ENCODE measurements at places on chromosomes 5 and 9.

DNA sequence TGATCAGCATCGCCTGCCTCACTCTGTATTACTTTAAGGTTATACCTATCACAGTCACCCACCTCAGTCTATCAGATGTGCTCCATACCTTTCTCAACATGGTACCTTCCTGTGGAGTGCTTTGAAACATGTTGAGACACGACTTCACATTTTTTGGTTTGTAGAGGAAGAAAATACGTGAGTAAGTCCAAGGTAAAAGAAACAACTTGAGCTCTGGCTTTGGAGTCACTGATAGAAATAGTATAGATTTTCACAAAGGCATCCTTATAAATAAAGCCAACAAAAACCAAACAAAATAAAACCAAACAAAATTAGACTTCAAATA, 77.5 kb upstream of the HMHB1 start:
- DNase-seq, result no peak

DNA sequence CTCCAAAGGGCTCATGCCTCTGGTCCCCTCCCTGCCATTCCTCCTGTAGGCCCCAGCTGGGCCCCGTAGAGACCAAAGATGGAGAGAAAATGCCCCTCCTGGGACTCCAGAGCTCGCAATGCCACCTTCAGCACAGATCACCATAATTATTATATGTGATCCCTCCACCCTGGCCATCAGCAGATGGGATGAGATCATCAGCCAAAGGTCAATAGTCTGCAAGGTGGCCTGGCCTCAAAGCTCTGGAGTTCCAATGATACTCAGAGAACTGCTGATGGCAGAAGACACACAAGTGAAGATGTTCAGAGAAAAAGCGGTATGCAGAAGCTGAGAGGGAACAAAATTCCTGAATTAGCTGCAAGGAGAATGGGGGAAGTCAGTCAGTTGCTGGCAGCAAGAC, 5.0 kb downstream of the RPP25L start:
- DNase-seq, result no peak

- DNase-seq, result no peak
Measured at GRCh38 chr5:103648086-103648485, 85.5 kb upstream of the NUDT12 start.

DNA sequence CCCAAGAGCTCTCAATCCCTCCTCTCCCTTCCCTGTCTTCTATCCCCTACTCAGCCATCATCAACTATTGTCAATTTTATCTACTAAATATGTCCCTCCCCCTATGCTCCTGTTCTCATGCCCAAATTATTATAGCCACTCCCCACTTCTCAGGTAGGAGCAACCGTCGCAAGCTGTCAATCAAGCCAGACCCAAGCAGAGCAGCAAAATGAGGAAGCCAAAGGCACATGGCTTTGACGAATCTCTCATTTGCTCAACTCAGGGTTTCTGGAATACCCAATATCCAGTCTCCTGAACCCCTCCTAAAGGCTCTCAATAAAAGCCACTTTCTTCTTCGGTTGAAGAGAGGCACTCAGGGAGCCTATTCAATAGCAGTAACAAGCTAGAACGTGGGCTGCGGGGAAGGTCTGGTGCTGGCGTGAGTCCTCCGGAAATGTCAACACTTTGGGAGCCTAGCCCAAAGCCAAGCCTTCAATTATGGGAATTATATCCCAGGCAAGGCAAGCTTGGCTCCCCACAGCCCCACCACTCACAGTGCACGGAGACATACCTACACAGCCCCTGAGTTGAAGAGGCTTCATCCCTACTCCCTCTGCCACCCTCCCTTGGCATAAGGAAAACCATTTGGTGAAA, 47.7 kb downstream of the SIL1 start:
- DNase-seq, result no peak

- DNase-seq, result no peak
Measured at GRCh38 chr5:116572350-116573278, 2.0 kb downstream of the SEMA6A start.

- DNase-seq, result no peak
Measured at GRCh38 chr5:146071171-146071570, 34.2 kb downstream of the PLAC8L1 start.

DNA sequence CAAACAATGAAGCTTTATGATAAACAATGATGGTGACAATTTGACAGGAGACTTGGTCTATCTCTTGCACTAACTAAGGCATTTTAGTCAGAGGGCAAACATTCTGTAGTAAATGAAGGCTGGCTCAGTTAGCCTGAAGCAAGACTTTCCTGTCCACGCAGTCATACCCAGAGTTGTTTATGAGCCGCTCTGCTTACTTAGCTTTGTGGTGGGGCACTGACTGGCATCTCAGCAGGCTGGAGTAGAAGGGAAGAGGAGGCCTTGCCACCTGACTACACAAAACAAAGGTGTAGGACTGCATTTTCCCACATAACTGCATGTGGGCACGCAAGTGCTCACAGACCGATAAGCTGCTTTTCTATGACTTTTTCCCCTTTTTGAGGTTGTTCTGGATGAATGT, 133.7 kb upstream of the EPB41L4A start:
- no peak for DNase-seq

- DNase-seq, result no peak
Measured at GRCh38 chr9:2242831-2243330, 227.7 kb downstream of the SMARCA2 start.

DNA sequence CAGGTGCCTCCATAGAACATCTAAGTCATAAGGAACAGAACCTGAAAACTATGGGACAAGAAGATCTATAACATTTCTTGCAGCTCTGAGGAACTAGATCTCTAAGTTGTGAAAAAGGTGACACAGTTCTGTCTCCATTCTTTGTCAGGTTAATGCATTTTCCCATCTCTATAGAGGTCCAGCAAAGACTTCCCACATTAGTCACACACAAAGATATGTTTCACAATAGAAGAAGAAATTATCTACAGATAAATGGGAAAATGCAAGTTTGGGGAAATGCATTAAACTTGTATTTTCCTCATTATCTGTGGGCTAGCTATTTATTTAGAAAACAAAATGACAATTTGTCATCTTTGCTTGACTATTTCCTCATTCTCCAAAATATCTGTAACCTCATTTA, 458.6 kb upstream of the PAPPA start:
- DNase-seq, result no peak

GRCh38 chr5:33582417-33582816, 141.7 kb downstream of the TARS1 start:
- no peak for DNase-seq

DNA sequence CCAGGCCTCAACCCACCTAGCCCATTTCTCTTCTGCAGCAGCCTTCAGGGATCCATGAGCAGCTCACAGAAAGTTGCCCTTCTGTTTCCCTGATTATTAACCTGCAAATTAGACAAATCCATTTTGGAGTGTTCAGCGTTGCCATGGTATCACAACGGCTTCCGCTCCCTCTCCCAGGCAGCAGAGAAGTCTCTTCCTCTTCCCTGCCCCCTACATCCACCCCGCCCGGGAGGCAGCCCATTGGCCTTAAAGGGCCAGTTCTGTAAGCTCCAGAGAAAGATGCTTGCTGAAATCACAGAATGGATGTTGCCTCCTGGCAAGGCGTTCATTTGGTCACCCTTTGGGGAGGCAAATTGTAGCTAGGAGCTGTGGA, 47.7 kb upstream of the BOD1 start:
- DNase-seq, result no peak

DNA sequence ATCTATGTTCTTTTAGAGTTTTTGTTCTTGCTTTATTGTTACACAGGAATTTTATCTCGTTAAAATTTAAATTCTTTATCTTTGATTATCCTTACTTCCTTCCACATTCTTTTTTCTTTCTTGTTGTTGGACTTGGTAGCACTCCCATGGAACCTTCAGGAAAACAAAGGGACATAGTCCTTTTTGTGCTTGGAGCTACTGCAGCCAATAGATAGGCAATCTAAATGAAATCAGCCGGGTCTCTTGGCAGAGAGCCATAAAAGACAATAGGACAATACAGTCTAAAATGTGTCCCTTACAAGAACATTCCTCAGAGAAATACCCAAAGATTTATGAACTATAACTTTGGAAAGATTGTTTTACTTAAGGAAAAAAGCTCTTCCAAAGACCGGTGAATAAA, 548.1 kb upstream of the C9orf72 start:
- DNase-seq, result no peak

GRCh38 chr5:62741761-62742160, 163.1 kb downstream of the LRRC70 start:
- DNase-seq, result no peak

- DNase-seq, result no peak
Measured at GRCh38 chr5:53928641-53929040, 368.2 kb downstream of the NDUFS4 start.

DNA sequence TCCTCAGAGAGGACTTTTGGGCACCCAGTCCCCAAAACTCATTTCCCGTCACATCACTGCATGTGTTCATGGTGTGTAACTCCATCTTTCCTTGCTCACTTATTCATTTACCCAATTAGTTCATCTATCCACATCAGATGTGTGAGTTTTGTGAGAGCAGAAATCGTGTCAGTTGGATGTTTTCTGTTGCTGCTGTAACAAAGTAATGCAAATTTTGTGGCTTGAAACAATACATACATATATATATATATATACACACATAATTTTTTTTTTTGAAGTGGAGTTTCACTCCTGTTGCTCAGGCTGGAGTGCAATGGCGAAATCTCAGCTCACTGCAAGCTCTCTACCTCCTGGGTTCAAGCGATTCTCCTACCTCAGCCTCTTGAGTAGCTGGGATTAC, 70.5 kb upstream of the BOD1 start:
- no peak for DNase-seq

DNA sequence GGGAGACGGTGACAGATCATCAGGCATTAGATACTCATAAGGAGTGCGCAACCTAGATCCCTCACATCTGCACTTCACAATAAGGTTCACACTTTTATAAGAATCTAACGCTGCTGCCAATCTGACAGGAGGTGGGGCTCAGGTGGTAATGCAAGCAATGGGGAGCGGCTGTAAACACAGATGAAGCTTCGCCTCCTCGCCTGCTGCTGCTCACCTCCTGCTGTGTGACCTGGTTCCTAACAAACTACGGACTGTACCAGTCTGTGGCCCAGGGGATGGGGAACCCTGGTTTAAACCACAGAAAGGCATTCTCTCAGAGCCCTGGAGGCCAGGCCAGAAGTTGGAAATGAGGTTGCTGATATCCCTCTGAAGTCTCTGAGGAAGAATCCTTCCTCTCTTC, 323.6 kb downstream of the DRD1 start:
- no peak for DNase-seq

DNA sequence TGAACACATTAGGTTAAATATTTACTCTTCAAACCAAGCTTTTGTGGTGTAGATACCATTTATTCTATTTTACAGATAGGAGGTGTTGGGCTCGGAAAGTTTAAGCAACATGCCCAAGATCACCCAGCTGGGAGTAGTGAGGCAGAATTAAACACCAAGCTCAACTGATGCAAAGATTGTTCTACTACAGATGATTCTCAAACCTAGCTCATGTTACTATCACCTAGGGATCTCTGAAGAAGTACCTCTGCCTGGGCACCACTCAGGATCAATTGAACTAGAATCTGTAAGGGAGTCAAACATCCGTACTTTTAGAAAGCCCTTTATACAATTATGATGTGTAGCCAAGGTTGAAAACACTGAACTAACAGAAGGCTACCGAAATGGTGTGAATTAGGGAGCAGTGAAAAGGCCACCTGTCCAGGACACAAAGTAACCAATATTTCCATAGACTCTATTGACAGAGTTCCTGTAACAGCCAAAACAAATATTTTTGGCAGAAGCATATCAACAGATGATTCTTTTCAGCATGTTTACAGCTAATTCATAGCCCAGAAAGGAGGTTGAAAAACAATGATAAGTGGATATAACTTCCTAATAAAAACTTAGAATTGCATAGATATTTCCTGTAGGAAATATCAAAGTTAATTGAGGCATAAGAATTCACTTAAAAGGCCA, 158.5 kb upstream of the PTGER4 start:
- DNase-seq, result no peak

DNA sequence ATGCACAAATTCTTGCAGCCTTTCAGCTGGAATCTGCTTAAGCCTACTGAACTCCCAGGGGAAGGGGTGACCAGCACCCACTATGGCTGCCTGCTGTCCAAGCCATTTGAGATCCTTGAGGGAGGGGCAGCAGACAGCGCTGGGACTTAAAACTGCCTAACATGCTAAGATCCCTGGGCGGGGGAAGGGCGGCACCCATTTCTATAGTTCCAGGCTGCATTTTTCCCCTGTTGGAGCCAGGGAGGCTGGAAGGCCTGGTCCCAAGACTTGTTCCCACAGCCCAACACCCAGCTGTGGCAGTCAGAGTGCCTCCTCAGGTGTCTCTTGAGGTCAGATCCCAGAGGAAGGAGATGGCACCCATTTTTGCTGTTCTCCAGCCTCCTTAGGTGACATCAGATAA, 1061.3 kb upstream of the COX7C start:
- no peak for DNase-seq

- no peak for DNase-seq
Measured at GRCh38 chr5:150140830-150141229, 14.8 kb downstream of the PDGFRB start.

- no peak for DNase-seq
Measured at GRCh38 chr5:52448111-52448510, 339.6 kb upstream of the ITGA1 start.

DNA sequence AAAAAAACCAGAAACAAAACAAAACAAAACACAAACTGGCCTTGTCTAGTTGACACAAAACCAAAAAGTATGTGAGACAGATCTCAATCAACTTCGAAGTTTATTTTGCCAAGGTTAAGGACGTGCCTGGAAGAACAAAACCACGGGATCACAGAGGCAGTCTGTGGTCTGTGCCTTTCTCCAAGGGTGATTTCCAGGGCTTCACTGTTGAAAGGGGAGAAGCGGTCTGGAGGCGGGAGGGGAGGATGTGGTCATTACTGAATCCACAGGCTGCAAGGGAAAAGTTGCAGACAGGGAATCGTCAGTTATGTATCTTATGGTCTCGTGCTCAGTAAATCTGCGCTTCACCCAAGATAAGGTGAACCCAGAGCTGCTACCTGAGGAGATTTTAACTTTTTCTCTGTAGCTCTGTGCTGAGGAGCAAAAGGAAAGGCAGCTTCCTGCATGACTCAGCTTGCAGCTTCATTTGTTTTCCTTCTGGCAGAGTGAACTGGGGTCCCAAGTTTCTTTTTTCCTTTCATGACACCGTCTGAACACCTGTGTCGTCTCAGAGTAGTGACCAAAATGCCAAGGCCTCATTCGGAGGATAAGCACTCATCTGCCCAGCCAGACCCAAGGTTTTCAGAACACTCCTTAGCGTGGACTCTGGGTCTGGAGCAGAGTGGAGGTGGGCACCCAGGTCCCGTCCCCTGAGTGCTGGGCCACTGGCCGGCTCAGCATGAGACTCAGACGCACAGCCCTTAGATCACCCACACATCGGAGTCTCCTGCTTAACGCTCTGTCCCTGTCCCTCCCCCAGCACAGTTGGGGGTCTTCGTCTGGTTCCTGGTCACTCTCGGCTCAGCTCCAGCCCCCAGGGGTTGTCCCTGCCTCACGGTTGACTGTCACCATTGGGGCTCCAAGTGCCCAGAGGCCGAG, 25.9 kb downstream of the ROPN1L start:
- DNase-seq, result no peak

DNA sequence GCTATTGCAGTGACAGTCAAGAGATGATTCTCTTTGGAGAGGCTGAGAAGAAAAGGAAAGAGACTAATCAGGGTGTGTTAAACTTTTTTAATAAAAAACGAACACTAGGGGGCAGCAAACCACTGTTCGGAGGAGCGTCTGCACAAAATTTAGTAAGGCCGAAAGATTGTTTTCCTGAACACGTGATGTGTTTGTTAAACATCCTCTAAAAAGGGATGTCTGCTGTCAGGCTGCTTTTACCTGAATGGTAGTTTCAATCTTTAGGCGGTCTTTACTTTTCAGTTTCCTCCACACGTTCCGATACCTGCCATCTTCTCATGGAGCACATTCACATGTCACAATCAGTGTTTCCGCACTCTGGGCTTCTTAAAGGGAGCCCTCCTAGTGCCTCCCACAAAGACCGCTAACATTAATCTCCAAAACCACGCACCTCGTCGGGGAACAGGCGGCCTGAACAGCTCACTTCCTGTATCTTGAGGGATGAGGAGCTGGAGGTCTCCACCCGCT, 125.2 kb downstream of the GPBP1 start:
- peak; percentile 1 for DNase-seq
